ENCODE measurements at places on chromosomes 2 and 18.
A peak's percentile ranks its signal among the peaks of the same experiment; 100 is the strongest.

- no peak for DNase-seq
Observed at GRCh38 chr2:172693037-172693436, 42.6 kb upstream of the RAPGEF4 start.

GRCh38 chr2:88489181-88489580, 36.7 kb upstream of the FOXI3 start:
- DNase-seq = no peak

- no peak for DNase-seq
Observed at GRCh38 chr2:145323512-145323911, 803.6 kb upstream of the ZEB2 start.

- DNase-seq = no peak
Observed at GRCh38 chr2:156536534-156536933, 100.4 kb downstream of the GPD2 start.

GRCh38 chr2:157876066-157876785, at the start of gene ACVR1:
TSS of gene ACVR1 (minus strand) at chr2:157876330. CDS start at chr2:157799493, 76,837 bp downstream.
- DNase-seq = peak; percentile 48

- no peak for DNase-seq
Observed at GRCh38 chr2:34806396-34806795, 1207.3 kb upstream of the FAM98A start.

DNA sequence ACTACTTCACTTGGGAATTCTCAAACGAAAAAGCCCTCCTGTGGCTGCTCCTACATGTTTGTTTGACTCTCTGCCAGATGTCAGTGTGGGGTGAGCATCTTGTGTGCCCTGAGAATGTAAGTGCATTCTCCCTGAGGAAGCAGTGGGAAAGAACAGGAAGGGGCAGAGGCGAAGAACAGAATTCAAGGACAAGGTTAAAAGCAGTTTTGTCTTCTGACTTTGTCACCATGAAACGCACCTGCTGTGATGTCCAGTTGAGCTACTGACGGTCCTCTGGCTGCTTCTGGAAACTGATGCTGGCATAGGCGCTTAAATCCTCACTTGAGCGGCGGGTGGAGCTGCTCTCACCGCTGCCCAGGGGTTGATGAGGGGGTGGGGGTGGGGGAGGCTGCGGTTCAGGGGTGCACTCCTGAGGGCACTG, 4.9 kb downstream of the IRS1 start:
- no peak for DNase-seq

DNA sequence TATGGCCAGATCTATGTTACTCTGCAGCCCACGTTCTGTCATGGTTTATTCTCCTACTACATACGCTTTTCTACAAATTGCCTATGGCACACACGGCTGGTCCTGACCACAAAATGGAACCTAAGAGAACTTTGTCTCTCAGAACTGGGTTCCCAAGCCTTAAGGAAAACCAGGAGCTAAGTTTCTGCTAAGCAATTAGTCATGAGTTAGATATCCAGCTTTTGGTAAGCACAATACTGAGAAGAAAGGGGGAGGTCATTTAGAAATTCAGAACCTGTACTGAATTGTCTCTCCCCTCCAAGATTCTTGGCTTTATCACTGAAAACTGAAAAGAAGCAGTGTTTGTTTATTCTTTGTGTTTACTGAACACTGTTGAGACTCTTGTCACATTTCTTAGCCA, 283.5 kb upstream of the TANK start:
- no peak for DNase-seq

- DNase-seq = no peak
Observed at GRCh38 chr2:239459606-239460005, 58.8 kb upstream of the HDAC4 start.

DNA sequence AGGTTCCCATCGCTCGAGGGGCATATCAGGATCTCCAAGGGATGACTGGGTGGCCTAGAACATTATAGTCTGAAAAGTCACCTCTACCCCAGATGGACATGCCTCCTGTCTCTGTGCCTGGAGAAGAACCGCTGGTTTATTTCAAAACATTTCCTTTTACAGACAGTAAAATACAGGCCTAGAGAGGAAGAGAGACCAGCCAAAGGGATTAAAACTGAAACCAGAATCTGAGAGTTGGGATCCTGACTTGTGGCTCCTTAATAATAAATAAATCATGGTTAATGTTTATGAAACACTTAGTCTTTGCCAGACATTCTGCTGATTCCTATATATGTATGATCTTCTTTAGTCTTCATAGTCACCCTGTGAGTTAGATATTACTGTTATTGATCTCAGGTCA, 153.7 kb downstream of the DDX1 start:
- DNase-seq = no peak

DNA sequence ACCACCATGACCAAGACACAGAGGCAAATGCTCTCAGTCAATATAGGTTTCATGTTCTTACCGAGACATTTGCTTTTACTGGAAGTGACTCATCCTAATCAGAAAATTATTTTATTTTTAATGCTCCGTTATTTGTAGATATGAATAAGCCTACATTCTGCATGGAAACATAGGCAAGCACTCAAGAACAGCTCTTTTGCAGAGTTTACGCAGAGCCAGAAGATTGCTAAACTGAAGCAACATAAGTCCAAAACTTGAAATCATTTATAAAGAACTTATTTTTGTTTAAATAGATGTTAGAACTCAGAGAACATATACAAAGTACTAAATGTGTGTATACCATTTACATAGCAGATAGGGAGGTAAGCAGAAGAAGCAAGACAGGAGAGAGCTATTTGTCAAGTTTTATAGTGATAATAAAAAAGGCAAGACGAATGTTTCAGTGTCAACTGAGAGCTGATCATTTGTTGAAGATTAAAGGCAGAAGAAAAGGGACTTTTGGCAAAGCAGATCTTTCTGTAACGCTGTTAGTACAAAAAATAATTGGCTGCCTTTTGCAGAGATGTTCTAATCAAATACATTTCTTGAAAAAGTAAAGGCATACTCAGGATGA, 12.4 kb upstream of the PPP1R1C start:
- DNase-seq = no peak

DNA sequence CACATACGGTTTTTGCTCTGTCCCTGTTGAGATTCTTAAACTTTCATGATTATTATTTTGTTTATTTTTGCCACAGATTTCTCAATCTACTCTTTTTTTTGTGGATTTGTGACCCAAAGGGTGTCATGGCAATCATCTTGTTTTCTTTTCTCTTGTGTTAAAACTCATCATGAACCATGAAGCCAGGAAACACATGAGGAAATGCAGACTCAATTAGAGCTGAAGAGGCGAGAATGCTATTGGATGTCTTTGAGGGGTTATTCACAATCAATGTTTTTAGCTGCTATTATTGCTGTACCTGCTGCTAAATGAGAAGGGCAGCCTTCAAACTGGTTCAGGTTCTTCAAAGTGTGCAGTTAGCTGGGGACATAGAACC, 99.5 kb upstream of the MMADHC start:
- DNase-seq = no peak

GRCh38 chr2:145906354-145906753, 1386.4 kb upstream of the ZEB2 start:
- no peak for DNase-seq

DNA sequence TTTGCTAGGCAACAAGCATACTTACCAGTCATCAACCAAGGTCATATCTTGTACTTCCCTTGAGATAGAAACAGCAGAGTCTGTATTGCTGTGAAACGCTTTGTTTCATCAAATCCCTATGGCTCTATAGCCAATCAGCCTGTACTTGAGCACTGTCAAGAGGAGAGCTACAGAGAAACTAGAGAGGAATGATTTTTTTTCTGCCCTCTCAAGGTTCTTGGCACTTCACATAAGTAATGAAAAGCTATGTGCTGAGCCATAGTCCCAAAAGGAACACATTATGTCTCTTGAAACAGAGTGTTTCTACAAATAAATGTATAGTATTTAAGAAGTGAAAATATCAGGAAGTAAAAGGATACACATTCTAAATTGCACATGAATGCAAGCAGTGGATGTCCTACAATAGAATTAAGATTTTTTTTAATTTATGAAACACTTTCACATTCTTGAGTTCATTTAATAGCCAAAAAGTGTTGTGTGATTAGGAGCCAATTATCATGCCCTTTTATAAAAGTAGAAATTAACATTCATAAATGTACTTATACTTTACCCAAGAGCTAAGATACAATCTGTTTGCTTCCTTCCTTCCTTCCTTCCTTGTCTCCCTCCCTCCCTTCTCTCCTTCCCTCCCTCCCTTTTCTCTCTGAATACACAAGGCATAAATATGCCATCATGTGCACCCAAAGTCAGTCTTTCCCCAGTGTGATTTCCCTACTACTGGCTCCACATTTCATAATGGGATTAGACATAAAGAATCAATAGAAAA, 131.8 kb downstream of the CSRNP3 start:
- DNase-seq = no peak

- DNase-seq = no peak
Observed at GRCh38 chr2:188292348-188293239, 920 bp downstream of the GULP1 start.

DNA sequence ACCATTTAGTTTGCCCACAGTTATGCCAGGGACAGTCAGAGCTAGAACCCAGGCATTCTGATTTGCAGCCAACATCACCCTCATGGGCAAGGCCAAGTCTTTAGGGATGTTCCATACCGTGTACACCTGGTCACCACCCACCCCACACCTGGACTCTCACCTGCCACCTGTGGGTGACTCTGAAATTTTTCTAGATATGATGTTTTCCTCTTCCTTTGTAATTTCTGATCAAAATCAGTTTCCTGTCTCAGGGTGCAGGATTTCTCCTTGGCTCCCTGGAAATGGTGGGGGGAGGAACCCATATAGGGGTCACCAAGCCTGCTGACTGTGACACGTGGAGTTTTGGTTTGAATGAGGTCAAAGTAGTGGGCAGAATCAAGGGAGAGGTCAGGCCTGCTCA, 138.2 kb downstream of the ACOXL start:
- no peak for DNase-seq

- DNase-seq = no peak
Observed at GRCh38 chr18:69946608-69947155, 991 bp downstream of the CD226 start.

DNA sequence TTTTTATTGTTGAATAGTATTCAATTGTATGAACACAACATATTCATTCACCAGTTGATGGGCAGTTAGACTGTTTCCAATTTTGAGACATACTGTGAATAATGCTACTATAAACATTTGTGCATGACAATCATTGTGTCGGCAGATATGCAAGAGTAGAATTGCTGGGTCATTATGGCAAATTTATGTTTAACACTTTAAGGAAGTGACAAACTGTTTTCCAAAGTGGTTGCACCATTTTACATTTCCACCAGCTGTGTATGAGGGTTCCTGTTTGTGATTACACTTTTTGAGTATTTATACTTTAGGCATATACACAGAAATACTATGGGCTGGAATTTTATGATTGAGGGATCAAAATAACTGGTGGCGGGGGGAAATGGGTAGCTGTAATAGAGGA, 61.2 kb downstream of the MAP4K3 start:
- DNase-seq = no peak

GRCh38 chr18:59665057-59666006, 31.9 kb downstream of the CCBE1 start:
- no peak for DNase-seq

GRCh38 chr18:55863391-55863706, 275.4 kb upstream of the TCF4 start:
- DNase-seq = no peak

- no peak for DNase-seq
Observed at GRCh38 chr18:55748227-55748738, 160.3 kb upstream of the TCF4 start.

- no peak for DNase-seq
Observed at GRCh38 chr18:30763902-30764350, 278.6 kb downstream of the DSC3 start.

DNA sequence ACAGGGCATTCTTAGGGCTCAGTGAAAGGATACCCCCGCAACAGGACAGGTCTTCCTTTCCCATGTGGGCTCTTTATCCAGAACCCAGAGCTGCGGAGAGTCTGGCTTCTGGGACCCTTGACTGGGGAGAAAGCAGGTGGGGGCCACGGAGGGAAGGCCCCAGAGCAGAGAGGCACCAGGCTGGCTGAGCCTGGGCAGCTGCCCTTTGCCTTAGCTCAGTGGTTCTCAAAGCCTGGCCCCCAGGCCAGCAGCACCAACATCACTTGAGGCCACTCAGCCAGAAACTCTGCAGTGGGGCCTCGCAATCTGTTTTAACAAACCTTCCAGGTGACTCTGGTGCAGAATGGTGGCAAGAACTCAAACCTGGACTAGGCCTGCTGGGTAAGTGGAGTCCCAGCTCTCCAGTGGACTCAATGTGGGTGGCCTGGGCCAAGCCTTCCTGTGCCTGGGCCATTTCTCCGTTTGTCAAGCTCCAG, 1.6 kb upstream of the TMEM37 start:
- DNase-seq = no peak

- DNase-seq = no peak
Observed at GRCh38 chr2:149808556-149808955, 221.0 kb upstream of the MMADHC start.

- DNase-seq = no peak
Observed at GRCh38 chr2:59969161-59969560, 584.3 kb downstream of the BCL11A start.

DNA sequence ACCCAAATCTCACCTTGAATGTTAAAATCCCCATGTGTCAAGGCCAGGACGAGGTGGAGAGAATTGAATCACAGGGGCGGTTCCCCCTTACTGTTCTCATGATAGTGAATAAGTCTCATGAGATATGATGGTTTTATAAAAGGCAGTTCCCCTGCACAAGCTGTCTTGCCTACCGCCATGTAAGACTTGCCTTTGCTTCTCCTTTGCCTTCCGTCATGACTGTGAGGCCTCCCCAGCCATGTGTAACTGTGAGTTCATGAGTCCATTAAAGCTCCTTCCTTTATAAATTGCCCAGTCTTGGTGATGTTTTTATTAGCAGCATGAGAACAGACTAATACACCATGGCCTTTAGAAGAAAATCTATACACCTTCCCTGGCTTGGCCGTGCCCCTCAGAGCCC, 7.4 kb upstream of the MBP start:
- DNase-seq = no peak

DNA sequence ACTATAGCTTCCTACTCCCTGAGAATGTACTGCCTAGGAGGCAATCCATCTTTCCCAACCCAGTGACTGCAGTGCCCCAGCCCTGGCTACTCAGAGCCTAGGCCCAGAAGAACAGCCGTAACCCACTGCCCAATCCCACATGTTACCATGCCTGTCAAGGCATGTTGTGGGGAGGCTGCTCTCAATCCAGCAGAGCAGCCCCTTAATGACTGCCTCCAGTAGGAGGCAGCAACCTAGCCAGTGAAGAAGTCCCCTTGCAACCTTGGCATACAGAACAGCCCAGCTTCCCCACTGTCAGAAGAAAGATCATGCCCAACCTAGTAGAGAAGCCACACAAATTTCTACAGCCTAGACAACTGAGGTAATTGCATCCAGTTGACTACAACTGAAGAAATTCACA, 44.2 kb upstream of the CDH7 start:
- DNase-seq = no peak

- no peak for DNase-seq
Observed at GRCh38 chr18:28767727-28768211, 590.8 kb upstream of the CDH2 start.

GRCh38 chr18:34993289-34993688, 47.9 kb upstream of the MAPRE2 start:
- no peak for DNase-seq

DNA sequence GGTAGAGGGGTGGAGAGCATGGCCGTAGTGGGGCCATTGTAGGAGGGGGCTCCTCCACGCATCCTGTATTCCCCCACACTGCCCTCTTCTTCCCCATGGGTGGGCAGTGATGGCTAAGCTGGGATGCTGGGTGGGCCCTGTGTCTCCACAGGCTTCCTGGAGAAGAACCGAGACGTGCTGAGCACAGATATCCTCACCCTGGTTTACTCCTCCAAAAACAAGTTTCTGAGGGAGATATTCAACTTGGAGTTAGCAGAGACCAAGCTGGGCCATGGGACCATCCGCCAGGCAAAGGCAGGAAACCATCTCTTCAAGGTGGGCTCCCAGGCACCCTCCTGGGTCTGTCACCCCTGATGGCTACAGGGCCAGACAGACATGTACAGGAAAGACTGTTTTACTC, 52.8 kb downstream of the MYO7B start:
- DNase-seq = no peak
